Posterior vena cava (tissue), 2 donors: ENCODE measurements at places on chromosomes 5 and 9. TPM values are rescaled to one million over a fixed set of nuclear protein-coding genes. Genes with fewer than 3 reads are reported as not detected.

- no peak for DNase-seq
Measured at GRCh38 chr5:80215523-80215922, 40.3 kb downstream of the SERINC5 start.

GRCh38 chr5:125375143-125375542 is 628.7 kb upstream of the ZNF608 start:
- no peak for DNase-seq

KCNIP1 gene
- total RNA-seq = 1.00 TPM

MTAP gene
- 33.0 TPM for total RNA-seq

- DNase-seq = no peak
Measured at GRCh38 chr5:72681781-72682180, 134.7 kb upstream of the TNPO1 start.

DNA sequence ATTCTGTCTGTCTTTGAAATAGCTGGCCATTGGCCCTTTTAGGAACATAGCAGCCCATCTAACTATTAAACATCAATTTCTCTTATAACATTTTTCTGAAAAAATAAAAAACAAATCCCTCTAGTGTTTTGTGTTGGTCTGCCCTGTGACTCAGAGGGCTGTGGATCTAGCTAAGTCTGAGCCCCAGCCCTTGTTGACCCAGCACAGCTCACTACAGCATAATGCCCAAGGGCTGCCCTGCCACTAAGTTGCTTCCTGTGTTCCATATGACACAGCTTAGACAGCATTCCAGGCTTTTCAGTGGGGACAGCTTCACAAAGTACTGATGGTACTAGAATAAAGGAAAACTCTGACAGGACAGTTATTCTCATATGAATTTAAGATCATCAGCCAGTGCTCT is 136.0 kb downstream of the SCAMP1 start:
- DNase-seq = no peak
